ENCODE measurements at places on chromosomes 11 and 22.
A peak's percentile ranks its signal among the peaks of the same experiment; 100 is the strongest.

DNA sequence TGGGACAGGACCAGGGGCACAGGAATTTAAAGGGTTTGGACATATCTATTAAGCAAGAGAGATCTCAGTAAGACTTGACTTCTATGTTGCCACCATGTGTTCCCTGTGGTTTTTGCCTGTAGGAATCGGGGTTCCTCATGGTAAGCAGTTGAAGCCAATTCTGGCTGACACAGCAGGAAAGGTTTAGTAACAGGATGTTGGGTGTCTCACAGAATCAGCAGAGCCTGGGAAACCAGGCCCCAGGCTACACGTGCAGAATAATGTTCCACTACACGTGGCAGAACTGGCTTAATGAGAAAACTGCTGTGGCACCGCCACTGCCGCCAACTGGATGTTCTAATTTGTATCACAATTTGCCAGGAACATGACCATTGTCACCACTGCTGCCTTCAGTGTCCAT lies 264.6 kb upstream of the PLET1 start:
- no peak for DNase-seq

- DNase-seq = no peak
These were observed 3.0 kb downstream of the RASL10A start for GRCh38 chr22:29312218-29313125.

DNA sequence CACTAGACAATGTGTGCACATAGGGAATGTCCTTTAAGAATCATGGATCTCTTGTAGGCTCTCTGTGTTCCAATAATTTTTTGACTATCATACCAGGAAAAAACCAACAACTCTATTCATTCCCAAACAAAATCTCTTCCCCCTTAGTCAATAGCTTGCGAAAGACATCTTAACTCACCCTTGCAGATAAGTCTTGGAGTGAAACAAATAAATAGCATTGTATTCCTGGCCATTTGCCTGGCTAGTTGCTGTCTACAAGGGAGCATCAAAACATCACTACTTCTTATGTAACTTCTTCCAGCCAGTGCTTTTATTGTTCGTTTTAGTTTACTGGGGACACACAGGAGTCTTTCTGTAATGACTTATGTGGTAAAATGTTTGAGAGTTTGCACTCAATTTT lies 29.4 kb downstream of the SCN3B start:
- DNase-seq = no peak

DNA sequence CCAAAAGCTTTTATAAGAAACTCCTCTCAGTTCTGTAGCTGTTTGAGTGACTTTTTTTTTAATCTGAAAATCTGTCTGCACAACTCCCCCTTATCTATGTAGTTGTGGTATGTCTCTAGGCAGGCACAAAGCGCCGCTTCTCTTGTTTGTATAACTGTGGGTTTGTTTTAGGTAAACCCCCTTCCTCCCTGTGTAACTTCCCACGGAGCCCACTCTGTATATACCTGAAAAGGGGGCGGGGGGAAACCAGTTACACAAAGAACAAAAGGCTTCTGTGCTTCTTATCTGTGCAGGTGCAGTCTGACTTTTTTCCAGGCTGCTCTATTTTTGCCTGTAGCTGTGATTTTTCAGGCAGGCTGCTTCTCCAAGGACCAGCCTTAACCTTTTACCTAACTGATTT lies 13.2 kb downstream of the OR10AG1 start:
- no peak for DNase-seq

- DNase-seq = peak; percentile 34
These were observed 27.0 kb downstream of the NCAPD3 start for GRCh38 chr11:134196756-134197155.

- DNase-seq = no peak
These were observed 179.3 kb upstream of the RAG2 start for GRCh38 chr11:36777311-36777710.

DNA sequence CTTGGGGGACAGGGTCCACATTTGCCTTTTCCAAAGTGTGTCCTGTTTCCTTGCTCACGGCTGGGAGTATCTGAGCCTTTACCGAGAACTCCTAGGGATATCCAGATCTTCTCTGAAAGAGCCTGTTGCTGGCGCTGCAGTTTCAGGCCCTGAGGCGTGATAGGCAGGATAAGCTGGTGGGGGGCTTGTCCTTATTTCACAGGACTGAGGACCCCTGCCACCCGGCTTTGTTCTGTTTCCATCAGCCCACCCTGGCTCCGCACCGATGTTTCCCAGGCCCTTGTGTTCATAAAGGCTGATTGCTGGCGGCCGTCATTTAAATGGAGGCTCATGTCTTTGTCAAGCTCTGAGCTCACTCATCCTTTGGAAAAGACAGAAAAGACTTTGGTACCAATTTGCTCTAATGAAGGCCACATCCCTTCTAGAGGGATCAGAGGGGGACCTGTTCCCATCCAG lies 9.4 kb upstream of the NPTXR start:
- DNase-seq = no peak

GRCh38 chr22:38442967-38443627 lies 11.9 kb downstream of the KCNJ4 start:
- no peak for DNase-seq

GRCh38 chr11:123517559-123518364 lies 87.7 kb downstream of the GRAMD1B start:
- peak; percentile 6 for DNase-seq

DNA sequence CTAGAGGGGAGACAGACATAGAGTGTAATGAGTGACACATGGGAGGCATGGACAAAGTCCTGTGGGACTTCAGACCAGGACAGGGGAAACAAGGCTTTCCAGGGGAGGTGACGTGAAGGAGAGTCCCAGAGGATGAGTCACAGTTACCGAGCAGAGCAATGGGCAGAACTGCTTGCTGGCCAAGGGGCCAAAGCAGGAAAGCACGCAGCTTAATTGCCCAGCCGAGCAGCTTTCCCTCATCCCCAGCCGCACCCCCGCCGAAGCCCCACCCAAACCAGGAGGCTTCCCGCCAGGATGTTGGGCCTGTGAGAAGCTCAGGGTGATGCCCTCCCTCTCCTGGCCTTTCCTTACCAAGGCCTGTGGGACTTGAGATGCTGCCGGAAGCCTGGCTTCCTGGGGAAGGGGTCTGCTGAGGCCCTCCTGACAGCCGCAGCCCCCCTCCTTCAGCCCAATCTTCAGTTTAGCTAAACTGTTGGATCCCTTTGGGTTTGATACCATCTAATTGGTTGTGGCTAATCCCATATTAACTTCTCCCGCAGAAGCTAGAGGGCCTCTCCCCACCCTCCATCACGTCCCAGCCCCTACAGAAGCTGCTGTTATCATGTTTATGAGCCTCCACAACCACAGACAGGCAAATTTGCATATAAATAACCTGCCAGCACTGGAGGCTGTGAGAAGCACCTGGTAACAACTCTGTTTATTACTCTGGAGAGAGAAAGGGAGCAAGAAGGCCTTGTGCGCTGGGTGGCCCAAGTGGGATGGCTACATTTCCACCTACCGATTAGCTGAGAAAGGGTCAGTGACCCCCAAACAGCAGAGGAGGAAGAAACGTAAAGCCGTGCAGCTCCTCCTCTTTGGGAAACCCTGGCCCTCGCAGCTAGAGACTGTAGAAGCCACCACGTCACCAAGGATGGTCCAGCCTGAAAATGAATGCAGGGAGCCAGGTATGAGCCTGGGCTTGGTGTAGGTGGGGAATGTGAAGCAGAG lies 80.0 kb downstream of the TRIM29 start:
- DNase-seq = no peak

DNA sequence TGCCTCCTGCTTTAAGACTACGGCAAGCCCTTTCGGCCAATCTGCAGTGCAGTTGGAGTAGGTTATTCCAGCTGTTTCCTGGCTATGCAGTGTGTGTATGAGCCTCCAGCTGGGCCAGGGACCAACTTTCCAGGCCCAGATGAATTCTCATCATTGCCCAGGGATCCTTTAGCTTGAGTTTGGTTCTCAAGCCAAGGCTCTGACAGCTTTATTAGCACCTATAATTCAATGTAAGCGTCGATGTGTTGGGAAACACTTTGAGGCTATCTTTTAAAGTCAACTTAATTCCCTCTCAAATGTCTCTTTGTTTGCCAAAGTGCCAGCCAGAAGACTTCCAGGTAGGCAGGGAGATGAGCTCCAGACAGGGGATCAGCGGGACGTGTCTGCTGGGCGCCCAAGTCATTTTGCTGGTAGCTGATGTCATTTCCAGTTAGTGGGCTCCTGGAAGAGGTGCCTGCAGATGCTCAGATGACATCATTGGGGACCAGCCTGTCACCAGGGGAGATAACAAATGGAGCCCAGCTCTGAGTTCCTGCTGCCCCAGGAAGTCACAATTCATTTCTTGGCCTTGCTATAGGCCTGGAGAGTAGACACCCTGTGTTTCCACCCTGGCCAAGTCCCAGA lies 520.4 kb downstream of the SOX6 start:
- DNase-seq = no peak

- DNase-seq = no peak
These were observed 107.5 kb downstream of the TBC1D22A start for GRCh38 chr22:46869831-46870441.

- DNase-seq = no peak
These were observed 299.1 kb downstream of the KIRREL3 start for GRCh38 chr11:126701520-126701897.

DNA sequence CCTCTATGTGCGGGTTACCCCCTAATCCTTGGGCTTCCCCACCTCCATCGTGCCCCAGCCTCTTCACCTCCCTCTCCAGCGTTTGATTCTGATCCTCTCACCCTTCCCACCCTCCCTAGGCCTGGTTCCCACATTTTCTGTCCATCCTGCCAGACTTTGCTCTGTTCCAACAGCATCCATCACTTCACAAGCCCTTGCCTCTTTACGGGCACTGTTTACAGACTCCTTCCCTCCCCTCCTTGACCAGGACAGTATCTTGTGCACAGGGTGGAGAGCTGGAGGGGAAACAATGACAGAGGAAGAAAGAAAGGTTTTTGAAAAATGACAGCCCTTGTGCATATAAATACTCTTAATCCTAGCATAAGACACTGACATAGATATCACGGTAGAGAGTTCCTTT lies 30.4 kb downstream of the FEZ1 start:
- DNase-seq = no peak

DNA sequence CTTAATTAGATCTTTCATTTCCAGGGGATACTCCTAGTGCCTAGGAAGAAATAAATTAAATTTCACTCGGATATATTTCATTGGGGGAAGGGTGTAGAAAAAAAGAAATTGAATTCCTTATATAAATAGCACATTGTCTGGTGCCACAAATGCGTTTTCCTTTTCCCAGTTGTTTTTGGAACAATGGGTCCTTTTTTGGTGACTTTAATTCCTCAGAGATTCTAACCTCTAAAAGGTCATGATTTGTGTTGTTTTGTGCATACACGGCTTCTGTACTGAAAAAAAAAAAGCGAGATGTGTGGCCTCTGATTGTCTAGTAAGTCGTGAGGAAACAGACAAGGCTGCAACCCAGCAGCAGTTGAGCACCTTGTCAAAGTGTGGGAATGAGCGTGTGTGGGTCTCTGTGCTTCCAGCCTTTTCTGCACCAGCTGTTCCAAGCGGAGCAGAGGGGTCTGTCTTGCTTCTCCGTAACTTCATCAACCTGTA lies 64.5 kb upstream of the CRTAM start:
- no peak for DNase-seq

GRCh38 chr11:58912124-58912523 lies 27.2 kb upstream of the GLYATL1 start:
- no peak for DNase-seq

DNA sequence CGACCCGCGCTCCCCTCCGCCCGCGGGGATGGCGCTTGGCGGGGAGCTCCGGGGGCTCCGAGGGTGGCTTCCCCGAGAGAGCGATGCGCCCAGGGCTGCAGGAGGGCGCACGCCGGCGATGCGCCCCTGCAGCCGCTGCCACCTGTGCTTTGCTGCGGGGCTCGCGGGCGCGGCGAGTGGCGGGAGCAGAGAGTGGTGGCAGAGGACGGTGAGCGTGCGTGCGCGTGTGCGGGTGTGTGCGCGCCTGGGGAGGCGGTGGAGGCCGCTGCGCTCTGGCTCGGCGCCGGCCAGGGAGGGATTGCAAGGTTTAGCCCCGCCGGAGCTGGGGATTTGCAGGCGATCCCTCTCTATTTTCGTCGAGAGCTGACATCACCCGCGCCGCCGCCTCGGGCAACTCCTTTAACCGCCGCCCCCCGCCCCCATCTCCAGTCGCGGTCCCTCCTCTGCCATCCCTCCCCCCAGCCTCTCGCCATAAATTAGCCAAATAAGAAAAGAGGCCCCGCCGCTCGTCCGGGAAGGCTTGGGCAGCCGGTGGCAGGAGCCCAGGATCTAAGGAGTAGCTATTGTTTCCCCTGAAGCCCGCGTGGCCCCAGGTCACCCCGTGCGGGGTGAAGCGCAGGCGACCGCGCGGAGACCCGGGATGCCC lies at the start of gene SLC1A2:
Gene SLC1A2 (minus strand): TSS at position 375 of the 646 bp plus-strand sequence. CDS start 592 bp downstream, outside the sequence.
- DNase-seq = no peak

GRCh38 chr11:72657411-72658100 lies 16.7 kb downstream of the PDE2A start:
- no peak for DNase-seq

- DNase-seq = no peak
These were observed 113.4 kb upstream of the C11orf87 start for GRCh38 chr11:109308551-109308950.

DNA sequence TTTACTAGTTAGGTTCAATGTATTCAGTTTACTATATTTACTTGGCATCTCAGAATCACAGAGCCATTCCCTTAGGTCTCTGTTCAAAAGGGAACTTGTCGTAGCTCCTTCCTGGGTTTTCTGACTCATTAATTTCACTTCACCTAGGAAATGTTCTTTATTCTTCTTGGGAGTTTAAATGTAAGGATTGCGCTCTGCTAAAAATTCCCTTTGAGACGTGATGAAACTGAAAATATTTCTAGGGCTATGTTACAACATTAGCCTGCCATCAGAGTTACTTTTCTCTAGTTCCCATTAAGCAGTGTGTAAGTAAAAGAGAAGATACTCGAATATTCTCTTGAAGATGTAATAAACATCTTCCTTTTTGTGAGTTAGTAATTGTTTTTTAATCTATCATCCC lies 209.5 kb downstream of the CASP12 start:
- DNase-seq = no peak

DNA sequence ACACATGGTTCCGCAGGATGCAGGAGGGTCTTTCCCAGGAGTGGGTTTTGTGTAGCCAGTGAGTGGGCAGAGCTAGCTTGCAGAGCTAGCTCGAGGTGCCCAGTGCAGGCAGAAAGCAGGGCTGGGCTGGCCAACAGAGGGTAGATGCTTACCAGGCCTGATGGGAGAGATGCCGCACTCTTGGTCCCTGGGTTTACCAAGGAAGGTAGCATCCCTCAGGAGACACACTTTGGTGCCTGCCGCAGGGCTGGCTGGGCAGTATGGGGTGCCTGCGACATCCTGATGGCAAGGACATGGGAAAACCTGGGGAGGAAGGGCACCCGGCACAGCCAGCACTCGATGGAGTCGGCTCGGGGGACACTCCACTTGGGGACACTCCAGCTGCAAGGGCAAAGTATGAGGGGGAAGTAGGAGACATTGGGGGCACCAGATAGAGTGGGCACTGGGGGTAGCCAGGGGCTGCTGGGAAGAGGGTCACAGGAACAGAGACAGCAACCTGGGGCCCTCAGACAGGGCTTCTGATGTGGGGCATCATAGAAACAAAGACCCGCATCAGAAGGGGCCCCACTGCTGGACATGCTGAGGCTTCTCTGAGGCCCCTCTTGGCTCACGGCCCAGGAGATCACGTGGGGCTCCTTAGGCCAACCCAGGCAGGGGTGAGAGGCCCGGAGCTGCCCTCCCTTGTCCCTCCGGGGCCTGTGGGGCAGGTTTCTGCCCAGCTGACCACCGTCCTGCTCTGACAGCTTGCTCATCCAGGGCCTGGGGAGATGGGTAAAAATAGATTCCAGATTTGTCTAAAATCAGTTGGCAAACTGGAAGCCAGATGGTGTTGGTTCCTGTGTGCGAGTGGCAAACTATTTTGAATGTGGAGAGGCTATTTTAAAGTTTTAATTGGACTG lies 89.8 kb downstream of the MORC2 start:
- no peak for DNase-seq
